Panc1 (cell line): ENCODE measurements at places on chromosomes 6 and 20.
A peak's percentile ranks its signal among the peaks of the same experiment; 100 is the strongest.

DNA sequence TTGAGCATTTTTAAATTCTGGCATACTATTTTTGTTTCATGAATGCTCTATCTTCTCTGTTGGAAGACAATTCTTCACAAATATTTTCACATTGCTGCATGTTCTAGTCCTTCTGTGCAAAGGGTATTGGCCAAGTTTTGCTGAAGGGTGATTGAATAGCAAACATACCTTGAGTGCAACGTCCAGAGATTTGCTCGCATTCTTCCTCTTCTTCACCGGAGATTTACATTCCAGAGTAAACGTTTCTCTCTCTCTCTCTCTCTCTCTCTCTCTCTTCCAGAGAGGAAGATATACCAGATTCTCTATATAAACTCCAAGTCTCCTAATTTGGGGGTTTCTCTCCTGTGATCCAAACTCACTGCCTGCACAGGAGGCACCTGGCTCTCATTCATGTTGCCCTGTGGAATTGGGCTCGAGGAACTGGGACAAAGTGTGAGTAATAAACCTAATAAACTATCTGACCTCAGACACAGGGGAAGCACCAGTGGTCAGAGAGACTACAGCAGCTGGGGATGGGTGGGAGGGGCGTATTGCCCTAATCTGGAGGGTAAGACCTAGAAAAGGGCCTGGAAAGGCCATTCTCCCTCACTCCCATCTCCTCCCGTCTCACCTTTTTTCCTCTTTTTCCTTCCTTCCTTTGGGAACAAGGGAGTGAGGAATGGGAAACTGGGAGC lies 1.1 kb upstream of the TREML1 start:
- H3K4me3 ChIP-seq = no peak overlapping the region
- no peak for DNase-seq
- H3K27me3 ChIP-seq = peaks cover 9% of the 10 kb centered on the region; the same call in 1 of the 2 replicates

DNA sequence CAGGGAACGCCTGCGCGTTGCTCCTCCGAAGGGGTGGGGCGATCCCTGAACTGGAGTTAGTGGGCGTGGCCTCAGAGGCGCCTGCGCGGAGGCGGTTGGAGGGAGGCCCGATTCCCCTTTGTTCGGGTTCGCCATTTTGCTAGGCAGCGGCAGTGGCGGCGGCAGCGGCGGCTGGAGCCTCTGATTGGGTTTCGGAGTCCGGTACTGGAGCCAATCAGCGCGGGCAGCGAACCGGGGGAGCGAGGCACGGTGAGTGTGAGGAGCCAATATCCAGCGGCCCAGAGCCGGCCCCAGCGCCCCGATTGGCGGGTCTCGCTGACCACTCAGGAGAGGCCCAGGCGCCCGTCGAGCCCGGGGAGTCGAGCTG lies at the start of gene NFYA:
NFYA (plus strand) TSS at position 139 of the 367 bp plus-strand sequence. CDS start 6,116 bp downstream, outside the sequence.
- H3K4me1 ChIP-seq = peaks cover 17% of the 10 kb centered on the region
- H3K27ac ChIP-seq = peak within 1 kb of the TSS; percentile 100
- no peaks in the 10 kb centered on the region; the same call in 1 of the 2 replicates for H3K36me3 ChIP-seq
- no peak for DNase-seq
- peak within 1 kb of the TSS; percentile 96 for H3K4me3 ChIP-seq
- H3K27me3 ChIP-seq = no peaks in the 10 kb centered on the region

DNA sequence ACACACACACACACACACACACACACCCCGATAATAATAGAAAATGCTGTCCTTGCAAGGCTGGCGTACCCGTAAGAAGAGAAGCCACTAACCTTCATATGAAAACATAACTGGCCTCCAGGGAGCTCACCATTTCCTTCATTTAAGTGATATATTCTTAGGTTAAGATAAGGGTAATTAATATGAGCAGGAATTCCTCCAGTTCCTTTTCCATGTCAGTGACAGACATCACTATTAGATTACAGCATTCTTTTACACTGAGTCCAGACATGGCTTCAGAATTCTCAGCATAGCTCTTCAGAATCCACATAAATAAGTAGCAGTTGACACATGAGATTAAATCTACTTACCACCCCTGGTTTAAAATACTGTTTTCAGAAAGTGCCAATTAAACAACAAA lies 121.9 kb downstream of the SIM1 start:
- no peaks in the 10 kb centered on the region for H3K4me1 ChIP-seq
- H3K27ac ChIP-seq = no peak overlapping the region
- no peaks in the 10 kb centered on the region for H3K27me3 ChIP-seq
- H3K4me3 ChIP-seq = no peak overlapping the region
- no peak for DNase-seq

GRCh38 chr20:3404402-3404801 lies 3.1 kb downstream of the DNAAF9 start:
- H3K27me3 ChIP-seq = no peaks in the 10 kb centered on the region
- H3K4me3 ChIP-seq = no peak overlapping the region
- no peaks in the 10 kb centered on the region for H3K36me3 ChIP-seq

DNA sequence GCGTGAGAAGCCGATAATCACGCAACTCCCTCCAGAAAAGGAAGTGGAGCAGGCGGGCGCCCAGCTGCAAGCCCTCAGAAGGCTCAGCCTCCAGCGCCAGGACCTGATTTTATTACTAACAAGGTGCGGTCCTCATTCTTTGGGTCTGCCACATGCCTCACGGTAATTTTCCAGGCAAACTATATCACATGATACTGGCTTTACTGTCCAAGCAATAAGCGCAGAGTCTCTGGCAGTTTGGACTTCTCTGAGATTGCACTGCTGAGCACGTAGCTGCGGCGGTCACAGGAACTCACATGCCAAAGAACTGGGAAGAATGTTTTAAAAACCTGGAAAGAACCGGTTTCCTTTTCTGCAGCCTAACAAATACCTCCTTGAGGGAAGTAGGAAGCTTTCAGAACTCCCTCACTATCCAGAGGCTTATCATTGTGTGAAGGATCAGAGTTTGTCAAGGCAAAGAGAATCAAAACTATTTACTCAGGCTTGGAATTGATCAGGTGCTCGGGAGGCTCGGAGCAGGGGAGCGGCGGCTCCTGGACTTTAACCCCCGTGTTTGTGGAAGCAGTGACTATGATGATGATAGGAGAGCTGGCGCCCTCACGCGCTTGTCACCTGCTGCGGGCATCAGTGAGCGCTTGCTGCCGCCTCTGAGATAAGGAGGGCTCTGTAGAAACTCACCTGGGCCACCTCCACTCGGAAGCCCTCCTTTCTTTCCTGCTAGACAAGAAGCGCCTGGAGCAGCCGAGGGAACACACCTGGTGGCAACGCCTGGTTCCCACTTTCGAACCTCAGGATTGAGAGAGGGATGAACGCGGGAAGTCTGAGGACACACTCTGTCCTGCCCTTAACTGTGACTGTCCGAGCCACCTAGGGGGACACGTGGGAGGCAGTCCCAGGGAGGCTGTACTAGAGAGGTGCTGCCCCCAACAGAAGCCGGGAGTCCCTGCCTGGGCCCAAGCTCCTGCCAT lies 27.2 kb upstream of the SYNJ2 start:
- peaks cover 13% of the 10 kb centered on the region for H3K4me1 ChIP-seq
- H3K4me3 ChIP-seq = peak overlapping the region; percentile 41
- DNase-seq = no peak
- no peaks in the 10 kb centered on the region for H3K27me3 ChIP-seq

DNA sequence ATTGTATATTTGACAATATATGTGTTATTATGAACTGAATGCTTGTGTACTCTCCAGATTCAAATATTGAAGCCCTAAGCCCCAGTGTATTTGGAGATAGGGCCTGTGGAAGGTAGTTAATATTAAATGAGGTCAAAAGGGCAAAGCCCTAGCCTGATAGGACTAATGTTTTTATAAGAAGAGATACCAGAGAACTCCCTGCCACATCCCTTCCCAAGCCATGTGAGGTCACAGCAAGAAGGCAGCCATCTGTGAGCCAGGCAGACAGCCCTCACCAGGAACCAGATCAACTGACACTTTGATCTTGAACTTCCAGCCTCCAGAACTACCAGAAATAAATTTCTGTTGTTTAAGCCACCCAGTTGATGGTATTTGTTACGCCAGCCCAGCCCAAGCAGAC lies 36.4 kb upstream of the FBXL4 start:
- no peak overlapping the region for H3K4me3 ChIP-seq
- DNase-seq = no peak
- H3K27me3 ChIP-seq = peaks cover 2% of the 10 kb centered on the region; the same call in 1 of the 2 replicates
- no peaks in the 10 kb centered on the region for H3K4me1 ChIP-seq

DNA sequence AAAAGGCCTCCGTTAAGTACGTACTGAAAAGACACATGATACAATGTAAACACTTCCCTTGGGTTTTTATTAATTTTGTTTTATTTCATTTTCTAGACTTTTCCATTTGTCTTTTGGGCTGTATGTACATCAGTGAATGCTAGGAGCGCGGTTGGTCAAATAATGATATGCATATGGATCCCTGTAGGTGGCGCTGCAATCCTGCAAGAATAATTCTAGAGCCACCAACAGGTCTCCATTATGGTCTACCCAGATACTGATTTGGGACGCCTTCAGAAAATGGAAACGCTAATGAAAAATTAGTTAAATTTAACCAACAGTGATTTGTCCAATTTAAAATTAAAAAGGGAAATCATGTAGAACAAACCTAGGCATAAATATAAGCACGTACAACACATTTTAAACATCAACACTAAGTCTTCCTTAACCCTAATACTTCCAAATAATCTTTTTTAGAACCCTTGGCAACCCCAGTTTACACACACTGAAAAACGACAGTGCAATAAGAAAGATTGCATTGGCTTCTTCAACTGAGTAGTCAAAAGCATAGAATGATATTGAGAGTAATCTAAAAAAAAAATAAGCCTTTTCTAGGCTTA lies 433.5 kb downstream of the RFPL4B start:
- H3K27me3 ChIP-seq = no peaks in the 10 kb centered on the region
- no peaks in the 10 kb centered on the region for H3K4me1 ChIP-seq
- no peaks in the 10 kb centered on the region for H3K36me3 ChIP-seq
- H3K4me3 ChIP-seq = no peak overlapping the region
- peak; percentile 60 for DNase-seq
- no peak overlapping the region; the same call in 1 of the 2 replicates for H3K27ac ChIP-seq

GRCh38 chr6:89378628-89379027 lies 26.1 kb upstream of the UBE2J1 start:
- no peak overlapping the region for H3K27ac ChIP-seq
- DNase-seq = no peak
- H3K4me1 ChIP-seq = no peaks in the 10 kb centered on the region
- no peaks in the 10 kb centered on the region for H3K27me3 ChIP-seq

DNA sequence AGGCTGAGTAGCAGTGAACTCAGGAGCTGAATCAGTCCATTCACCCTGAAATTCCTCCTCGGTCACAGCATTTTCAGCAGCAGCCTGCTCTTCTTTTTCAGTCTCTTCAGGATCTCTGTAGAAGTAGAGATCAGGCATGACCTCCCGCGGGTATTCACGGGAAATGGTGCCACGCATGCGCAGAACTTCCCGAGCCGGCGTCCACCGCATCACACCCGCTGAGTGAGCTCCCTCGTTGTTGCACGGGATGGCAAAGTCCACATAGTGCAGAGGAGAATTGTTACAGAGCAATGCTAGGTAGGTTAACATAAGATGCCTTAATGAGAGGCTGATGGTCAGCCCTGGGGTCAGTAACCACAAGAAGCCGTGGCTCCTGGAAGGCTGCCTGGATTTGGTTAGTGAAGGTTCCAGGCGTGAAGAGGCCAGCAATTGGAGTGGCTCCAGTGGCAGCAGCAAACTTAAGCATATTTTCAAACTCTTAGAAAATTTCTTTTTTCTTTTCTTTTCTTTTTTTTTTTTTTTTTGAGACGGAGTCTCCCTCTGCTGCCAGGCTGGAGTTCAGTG lies 113.5 kb upstream of the HDAC2 start:
- DNase-seq = no peak
- H3K36me3 ChIP-seq = no peaks in the 10 kb centered on the region

DNA sequence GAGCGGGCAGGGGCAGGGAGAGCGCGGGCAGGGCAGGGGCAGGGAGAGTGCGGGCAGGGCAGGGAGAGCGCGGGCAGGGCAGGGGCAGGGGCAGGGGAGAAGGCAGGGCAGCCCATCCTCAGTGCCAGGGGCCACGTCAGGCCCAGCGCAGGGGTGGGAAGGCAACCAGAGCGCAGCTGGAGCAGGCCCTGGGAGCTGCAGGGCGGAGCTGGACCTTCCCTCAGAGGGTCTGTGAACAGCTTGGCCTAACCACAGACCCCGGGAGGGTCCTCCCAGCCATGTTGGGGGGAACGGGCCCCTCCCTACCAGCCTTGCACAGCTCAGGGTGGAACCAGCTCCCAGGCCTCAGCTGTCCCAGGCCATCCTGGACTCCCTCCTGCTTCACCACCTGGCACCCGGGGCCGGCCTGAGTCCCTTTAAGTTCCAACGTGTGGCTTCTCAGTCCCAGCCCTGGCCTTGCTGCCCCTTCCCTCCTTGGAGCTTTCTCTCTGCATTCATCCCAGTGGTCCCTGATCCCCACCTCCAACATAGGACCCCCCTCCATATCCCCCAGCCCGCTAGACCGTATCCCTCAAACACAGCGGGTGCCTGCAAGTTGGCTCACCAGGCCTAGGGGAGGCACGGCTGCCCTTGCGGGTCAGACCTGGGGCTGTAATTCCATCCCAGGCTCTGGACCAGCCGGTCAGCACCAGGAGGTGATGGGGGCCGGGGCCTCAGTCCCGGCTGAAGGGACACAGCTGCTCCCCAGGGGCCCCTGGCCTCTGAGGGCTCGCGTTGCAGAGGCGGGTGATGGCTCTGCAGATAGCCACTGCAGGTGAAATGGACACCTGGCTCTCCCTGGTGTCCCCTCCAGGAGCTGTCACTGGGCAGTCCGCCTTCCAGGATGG lies 5.6 kb upstream of the ZBTB46 start:
- no peak overlapping the region for H3K4me3 ChIP-seq
- no peak overlapping the region for H3K27ac ChIP-seq
- no peak for DNase-seq
- H3K36me3 ChIP-seq = no peaks in the 10 kb centered on the region
